ENCODE measurements at places on chromosomes 7 and 10.
A peak's percentile ranks its signal among the peaks of the same experiment; 100 is the strongest.

DNA sequence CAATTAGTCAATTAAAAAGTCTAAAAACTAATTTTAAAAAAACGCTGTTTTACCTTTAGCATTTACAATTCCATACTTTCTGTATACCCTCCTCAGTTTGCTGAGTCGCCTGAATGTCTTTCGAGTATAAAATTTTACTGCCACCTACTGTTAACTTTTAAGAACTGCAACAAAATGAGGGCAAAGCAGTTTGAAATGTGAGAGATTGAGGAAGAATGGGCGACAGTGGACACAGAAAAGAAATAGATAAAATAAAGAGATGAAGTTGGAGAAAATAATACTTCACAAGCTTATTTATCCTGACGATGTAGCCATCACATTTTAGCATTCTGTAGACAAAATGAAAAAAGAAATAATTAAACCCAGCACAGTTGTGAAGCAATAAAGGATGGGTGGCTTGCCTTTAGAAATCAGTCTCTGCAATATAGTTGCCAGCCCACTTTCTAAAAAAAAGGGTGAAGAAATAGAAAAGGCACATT lies 110.8 kb upstream of the PTN start:
- peak; percentile 66 for DNase-seq

GRCh38 chr7:96179837-96180236 lies 142.1 kb downstream of the SLC25A13 start:
- no peak for DNase-seq

DNA sequence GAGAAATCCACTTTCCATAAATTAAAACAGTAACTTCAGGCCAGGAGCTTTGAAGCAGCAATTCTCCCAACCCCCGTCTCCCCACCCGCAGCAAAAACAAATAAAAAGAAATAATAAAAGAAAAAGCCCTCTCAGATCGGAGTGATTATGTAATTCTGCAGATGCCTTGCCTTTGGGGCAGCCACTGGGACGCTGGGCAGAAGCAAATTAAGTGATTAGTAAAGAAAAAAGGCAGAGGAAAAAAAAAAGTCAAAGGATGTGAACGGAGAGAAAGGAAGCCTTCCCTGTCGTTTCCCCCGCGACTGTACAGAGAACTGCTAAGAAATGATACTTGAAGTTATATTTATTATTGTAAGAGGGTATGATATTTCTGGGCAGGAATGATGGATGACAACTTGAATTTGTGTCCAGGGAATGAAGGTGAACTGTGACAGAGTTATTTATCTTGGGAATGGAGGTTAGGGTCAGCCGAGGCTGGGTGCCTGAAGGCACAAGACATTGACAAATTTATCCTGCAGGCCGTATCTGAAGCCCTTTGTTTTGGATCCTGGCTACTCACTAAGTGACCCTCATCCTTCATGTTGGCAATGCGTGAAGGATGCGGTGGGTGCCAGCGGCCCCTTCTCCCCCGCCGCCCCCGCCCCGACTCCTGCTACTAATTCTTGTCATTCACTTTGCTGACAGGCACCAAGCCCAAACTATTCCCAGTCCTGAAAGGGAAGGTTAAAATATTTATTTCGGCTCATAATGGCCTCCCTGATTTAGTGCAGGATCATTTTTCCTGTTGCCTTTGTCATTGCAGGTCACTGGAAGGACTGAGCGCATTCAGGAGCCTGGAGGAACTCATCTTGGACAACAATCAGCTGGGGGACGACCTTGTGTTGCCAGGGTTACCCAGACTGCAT lies 604.0 kb downstream of the LRMDA start:
- no peak for DNase-seq

DNA sequence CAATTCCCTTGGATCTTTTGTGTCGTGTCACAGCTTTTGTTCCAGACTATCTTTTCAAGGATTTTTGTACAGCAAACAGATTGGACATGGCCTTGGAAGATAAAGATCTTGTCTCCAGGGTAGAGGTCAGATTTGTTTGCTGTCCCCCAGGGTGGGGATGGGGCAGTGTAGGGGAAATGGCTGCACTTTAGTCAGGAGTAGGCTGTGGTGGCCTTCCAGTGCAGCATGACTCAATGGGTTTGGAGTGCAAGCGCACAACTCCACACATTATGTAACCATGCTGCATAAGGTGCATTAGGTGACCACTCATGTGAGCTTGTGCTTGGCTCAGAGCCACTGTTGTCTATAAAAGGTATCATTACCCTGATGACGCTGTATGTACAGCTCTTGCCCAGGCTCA lies 23.9 kb upstream of the ADAMTS14 start:
- DNase-seq: peak; percentile 40

DNA sequence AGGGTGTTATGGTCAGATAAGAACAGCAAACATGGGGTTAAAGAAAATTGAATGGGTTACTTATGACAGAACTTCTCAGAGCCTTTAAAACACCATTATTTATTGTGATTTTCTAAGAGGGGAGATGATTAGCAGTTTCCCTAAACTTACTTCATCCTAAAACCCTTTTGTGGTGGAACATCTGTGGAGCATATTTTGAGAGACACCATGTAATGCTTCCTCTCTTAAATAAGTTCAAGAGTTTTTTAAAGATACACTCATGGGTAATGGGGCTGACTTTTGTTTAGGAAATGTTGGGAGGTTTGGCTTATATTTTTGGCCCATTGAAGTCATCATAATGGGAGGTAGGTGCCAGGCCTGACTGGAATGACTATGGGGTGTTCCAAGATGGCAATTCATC lies 8.4 kb upstream of the PDCD4 start:
- no peak for DNase-seq

DNA sequence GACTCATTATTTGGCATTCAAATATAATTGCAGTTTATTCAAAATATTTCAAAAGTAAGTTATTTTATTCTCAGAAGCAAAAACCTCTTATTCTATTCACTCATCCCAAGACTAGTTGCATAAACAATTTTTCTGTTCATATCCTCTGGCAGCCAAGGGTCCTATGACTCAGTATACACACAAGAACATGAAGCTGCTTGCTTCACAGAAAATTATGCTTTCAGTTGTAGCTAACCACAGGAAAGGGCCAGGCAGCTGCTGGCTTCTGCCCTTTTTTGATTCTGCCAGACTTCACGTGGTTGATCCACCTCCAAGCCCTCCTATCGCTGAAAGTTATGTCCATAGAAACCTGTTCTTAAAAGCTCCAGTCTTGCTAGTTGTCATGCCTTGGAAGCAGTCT lies 108.8 kb downstream of the ABCA13 start:
- peak; percentile 65 for DNase-seq

DNA sequence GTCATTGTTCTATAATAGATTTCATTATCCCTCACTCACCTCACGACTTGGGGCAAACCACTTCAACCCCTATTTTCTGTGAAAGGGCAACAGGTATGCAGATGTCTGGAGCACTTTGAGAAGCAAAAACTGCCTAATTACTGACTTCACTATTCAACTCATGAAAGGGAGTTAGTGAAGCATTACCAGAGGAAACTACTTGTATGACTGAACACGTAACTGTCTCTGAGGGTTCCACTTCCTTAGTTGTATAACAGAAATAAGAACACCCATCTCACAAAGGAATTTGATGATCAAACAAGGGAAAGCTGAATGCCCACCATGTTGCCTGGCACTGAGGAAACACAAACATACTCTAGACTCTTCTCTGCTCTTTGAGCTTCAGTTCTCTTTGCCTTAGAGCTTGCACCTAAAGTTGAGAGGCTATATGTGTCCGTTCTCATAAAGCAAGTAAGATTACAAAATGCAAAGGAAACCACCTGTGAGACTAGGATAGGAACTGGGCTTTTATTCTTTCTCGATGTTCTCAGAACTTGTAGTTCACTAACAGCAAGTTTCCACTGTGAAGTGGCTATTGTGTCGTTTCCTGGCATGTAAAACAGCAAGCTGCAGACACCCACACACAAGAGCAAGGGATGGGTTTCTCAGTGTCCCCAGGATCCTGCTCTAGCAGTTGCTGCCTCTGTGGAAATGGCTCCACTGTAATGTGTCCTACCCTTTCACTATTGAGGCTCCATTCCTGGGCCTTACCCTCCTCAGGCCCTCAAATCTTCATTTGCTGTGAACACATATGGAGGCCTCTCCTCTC lies 2.6 kb downstream of the TMEM243 start:
- no peak for DNase-seq

- DNase-seq: no peak
Measured at GRCh38 chr10:105538874-105539273, 897.8 kb downstream of the SORCS3 start.

DNA sequence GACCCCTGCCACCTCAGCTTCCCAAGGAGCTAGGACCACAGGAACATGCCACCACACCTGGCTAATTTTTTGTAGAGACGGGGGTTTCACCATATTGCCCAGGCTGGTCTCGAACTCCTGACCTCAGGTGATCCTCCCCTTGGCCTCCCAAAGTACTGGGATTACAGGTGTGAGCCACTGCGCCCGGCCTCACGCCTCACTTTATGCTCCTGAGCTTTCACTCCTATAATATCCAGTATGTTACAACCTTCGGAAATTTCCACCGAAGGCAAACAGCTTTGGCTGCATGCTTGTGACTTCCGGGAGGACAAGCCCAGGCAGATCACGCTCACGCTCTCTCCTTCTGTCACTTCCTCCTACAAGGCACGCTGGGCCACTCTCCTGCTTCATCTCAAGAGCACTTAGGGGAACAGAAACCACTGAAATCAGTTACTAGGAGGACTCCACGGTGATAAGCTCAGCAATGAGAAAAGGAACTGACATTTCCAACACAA lies 4.4 kb upstream of the MAD1L1 start:
- DNase-seq: peak; percentile 55

- no peak for DNase-seq
Measured at GRCh38 chr7:79180533-79180932, 272.9 kb downstream of the MAGI2 start.

DNA sequence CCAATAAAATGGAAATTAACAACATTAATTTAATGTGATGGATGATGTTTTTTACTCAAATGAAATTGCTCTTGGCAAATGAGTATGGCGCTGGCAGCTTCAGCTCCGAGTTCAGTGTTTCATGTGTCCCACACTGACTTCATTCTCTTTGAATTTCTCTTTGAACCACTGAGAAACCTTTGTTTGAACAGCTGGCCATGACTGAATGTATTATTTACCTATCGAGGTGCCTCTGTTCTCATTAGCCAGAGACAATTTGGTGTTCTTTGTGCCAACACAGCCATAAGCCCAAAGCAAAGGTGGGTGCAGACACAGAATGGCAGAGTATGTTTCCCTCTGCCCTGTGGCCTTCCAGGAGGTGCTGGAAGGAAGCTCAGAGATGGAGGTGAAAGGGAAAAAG lies 42.1 kb downstream of the TMEM178B start:
- DNase-seq: no peak

DNA sequence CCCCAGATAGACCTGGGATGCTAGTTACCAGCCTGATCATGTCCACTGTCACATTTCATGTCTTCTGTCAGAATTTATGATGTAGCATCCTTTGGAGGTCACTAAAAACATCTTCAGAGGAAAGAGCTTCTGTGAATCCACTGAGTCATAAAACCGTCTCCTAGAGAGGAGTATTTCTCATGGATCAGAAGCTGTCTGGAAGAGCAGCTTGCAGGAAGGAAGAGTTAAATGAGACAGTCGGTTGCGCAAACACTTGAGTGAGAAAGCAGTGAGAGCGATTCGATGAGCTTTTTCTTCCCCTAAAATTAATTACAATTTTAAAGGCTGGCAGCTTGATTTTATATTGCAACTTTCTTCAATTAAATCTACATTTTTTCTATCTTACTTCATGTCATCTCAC lies 47.2 kb upstream of the WDR11 start:
- no peak for DNase-seq

DNA sequence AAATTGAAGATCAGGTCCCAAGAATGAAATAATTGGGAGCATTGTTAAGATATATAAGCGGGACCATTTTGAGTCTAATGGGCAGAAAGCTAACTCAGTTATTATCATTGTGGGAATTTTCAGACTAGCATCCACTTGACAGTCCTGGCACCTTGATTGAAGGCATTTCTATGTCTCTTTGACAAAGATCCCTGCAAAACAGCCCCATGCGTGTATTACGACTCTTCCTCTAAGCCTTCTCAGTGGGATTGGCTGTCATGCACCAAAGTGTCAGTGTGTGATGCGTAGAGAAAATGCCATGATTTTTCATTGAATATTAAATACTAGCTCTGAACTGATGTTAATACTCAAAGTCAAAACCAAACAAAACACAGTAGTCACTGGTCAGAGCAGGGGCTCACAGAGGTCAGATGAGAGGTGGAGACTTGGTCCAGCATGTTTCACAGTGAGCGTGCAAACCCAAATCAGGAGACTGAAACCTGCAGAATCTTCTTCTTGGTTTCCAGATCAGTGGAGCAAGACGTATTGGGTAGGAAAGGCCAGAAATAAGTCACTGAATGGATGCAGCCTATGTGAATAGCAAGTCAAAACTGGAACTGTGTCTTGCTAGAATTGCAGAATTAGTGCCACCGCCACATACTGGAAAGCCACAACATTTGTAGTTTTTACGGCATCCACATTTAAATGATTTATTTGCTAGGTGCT lies 303.6 kb upstream of the AKR1E2 start:
- DNase-seq: no peak
